Fibroblast of pulmonary artery (primary cell): ENCODE measurements at places on chromosomes 3 and 15.
A peak's percentile ranks its signal among the peaks of the same experiment; 100 is the strongest.

DNA sequence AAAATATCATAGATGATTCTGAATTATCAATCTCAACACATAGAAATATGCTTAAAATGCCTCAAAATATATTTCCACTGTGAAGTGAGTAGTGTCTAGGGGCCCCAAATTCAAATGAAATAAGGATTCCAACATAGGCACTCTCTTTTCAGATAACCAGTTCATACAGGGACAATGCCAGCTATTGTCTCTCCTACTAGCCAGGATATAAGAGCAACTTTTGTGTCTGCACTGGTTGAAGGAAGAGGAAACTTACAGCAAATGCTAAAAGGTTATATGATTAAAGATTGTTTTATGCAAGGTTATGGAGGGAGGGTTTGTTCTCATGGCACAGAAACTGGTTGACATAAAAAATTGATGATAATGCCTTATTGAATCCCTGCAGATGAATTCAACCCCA lies 579.4 kb upstream of the ALCAM start:
- no peak for DNase-seq

GRCh38 chr15:56984681-56985481 lies 66.4 kb downstream of the TCF12 start:
- peak; percentile 30 for DNase-seq

GRCh38 chr3:133837487-133838295 lies 32.1 kb downstream of the SRPRB start:
- DNase-seq: no peak

DNA sequence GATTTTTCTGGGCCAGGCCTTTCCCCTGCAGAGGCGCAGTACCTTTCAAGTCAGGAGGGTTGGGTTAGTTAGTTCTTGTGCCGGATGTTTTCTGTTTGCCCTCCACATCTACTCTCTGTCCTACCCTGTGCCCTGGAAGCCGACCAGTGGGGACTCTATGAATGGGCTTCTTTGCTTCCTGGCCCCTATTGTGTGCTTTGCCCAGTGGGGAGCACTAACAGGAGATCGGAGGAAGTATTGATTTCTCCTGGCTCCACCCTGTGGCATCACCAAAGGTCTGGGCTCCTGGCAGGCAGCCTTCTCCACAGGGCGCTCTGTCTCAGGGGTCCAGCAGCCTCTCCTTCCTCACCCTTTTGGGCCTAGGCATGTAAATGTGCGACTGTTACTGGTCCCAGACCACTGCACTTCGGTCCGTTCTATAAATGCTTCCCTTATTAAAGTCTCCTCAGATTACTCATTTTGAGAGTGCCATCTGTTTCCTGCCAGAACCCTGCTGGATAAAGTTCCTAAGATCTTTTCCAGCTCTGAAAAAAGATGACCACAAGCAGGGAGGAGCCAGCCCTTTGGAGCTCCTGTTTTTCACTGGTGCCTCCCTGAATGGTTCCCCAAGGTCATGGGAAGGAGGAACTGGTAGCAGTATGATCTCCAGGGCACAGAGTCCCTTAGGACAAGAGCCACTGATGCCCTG lies 44.5 kb downstream of the CTDSPL start:
- peak; percentile 59 for DNase-seq

DNA sequence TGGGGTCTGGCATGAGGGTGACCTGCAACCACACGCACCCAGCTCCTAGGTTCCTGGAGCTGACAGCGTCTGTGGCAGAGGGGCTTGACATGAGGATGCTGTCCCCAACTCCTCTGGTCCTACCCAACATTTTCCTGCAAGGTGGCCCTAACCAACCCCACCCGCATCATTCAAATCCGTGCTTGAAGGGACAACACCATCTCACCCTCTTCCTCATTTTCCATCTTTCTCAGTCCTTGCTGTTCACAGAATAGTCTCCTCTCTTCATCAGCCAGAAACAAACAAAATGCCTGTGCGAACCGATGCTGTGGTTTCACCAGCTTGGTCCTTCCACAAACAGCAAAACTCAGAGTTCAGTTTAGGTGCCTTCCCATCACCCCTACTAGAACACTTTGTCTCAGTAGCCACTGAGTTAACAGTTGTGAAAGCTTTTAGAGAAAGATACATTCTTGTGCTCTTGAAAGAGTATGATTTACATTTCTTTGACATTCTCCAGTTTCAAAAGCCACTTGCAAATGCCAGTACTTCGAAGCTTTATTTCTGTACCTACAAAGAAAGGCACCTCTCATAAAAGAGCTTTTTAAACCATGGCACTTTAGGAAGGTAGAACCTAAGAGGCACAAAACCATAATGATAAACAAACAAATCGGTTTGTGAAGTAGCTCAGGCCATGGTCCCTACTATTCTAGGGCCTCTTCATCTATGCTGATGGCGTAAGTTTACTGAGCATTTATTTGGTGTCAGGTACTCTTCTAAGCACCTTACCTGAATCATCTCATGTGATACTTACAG lies 360.1 kb downstream of the SHQ1 start:
- peak; percentile 15 for DNase-seq

- no peak for DNase-seq
Observed at GRCh38 chr3:111702996-111703985, 108.1 kb upstream of the ZBED2 start.

DNA sequence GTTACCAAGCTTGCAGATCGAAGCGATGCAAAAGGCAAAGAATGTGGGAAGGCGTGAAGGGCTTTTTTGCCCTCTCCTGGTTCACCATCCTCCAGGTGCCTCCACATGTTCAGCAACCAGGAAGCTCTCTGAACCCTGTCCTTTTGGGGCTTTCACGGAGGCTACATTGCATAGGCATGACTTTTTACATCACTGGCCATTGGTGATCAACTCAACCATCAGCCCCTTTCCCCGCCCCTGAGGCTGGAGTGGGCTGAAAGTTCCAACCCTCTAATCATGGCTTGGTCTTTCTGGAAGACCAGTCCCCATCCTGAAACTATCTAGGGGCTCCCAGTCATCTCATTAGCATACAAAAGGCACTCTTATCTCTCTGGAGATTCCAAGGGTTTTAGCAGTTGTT lies 52.6 kb downstream of the UACA start:
- no peak for DNase-seq

DNA sequence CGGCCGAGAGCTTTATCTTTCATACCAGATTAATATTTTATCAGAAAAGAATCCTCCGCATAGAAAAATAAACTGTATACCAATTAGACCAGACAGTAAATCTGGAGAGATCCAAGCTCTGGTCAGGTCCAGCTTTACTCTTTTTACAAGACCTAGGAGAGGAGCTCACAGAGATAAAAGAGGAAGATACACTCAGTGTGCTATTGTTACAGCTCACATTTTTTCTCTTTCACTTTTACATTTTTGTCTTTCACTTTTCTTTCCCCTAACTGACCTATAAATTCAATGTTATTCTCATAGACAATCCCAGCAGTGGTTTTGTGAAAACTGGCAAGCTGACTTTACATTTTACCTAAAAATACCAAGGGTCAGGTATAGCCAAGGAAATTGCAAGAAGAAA lies 55.8 kb downstream of the GUCA1C start:
- no peak for DNase-seq

GRCh38 chr3:55461896-55462295 lies 25.2 kb downstream of the WNT5A start:
- peak; percentile 69 for DNase-seq

- DNase-seq: peak; percentile 98
Observed at GRCh38 chr15:85047271-85047948, 65.8 kb downstream of the PDE8A start.

- DNase-seq: no peak
Observed at GRCh38 chr3:134105876-134106556, 76.3 kb upstream of the SLCO2A1 start.

DNA sequence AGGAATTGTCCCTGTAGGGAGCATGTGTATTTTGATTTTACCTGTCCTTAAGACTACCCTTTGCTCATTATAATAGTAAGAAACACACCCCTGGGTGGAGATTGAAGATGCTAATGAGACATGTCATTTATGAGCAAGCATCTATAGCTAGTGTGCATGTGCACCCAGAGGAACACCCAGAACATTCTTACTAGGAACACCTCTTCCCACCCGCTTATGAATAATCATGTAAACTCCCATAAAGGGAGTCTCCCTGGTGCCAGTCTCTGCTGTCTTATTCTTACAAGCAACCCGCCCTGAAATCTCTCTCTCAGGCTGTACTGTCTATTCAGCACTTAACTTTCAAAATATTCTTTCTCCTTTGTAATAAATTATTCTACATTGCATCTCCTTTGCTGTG lies 1227.3 kb downstream of the ROBO1 start:
- DNase-seq: no peak

- DNase-seq: no peak
Observed at GRCh38 chr15:73888224-73889041, 15.1 kb downstream of the TBC1D21 start.

GRCh38 chr3:168028086-168028485 lies 67.6 kb downstream of the GOLIM4 start:
- DNase-seq: no peak

- DNase-seq: no peak
Observed at GRCh38 chr3:56086355-56086754, 381.9 kb downstream of the ERC2 start.

- DNase-seq: no peak
Observed at GRCh38 chr3:95511828-95512227, 1302.6 kb upstream of the EPHA6 start.

- DNase-seq: peak; percentile 84
Observed at GRCh38 chr15:66789029-66790025, 87.3 kb downstream of the SMAD6 start.

DNA sequence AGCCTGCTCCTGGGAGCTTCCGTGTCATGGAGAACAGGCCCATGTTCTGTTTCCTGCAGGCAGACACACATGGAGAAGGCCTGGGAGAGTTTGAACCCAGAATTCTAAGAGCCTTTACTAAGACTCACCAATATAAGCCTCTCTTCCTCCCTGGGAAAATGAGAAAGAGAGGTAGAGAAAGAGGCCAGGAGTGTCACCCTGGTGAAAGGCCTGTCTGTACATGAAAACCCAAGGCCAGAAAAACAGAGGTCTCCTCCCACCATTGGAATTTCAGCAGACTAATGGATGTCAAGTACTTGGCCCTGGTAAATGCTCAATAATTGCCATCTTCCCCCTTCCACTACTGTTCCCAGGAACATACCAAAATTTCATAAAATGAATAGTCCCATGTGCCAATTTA lies 117.6 kb downstream of the TOP2B start:
- no peak for DNase-seq

DNA sequence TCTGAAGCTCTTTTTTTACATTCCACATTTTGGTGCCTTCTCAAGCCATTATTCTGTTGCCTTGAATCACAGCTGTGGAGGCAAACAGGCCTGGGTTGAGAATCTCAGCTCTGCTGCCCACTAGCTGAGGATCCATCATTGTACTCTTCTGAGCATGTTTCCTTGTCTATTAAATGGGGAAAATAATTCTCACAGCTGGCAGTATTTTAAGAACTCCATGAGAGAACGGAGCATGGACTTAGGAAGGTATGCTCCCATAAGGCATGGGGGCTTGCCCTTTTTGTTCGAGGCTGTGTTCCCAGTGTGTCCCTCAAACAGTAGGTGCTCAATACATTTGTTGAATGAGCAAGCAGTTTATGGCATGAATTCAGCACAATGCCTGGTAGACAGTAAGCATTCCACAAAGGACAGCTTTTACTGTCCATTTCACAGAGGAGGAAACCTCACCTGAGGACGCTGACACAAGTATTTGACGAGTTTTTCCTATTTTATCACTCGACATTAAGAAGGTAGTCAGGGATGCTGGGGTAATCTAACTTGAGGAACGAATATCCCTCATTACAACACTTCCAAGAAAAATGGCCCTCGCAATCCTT lies 2.1 kb upstream of the PTPRG start:
- peak; percentile 48 for DNase-seq

DNA sequence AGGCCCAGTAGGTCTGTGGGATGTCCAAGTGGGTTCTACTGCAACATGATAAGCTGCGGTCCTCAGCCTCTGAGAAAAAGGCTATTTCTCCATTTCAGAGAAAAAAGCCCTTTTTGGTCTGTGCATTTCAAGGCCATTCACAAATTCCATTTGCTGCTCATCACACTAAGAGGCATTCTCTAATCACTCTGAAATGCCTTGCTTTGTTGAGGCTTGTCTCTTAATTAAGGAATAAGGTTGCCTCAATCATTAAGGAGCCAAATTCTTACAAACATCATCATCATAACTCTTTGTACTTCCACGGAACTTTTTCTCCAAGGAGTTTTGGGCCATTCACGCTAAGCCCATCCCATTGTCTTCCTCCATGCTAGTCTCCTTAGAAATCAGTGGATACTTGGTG lies 74.4 kb downstream of the BOC start:
- DNase-seq: no peak

- no peak for DNase-seq
Observed at GRCh38 chr15:43214169-43214568, 6.6 kb downstream of the EPB42 start.

- no peak for DNase-seq
Observed at GRCh38 chr15:45201557-45201859, 13.7 kb upstream of the SHF start.

GRCh38 chr15:66795851-66796250 lies 93.8 kb downstream of the SMAD6 start:
- DNase-seq: no peak

DNA sequence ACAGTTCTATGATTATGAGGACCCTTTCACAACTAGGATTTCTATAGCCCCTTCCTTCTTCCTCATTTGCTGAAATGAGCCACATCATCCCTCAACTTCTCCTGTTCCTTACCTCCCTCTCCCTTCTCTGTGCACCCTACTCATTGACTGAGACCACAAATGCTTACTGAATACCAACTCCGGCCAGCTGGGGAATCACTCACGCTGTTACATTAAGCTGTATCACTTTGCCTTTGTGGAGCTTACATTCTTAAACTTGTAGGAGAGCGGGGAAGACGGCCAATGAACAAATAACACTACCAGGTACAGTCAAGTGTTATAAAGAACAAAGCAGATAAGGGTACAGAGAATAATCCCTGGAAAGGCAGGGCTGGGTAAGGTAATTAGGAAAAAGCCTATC lies 5.7 kb downstream of the SUCLG2 start:
- no peak for DNase-seq

- DNase-seq: peak; percentile 94
Observed at GRCh38 chr15:95559875-95560394, 770.6 kb upstream of the NR2F2 start.
